NCI-H526 (cell line): ENCODE measurements at places on chromosomes 1 and 21.

DNA sequence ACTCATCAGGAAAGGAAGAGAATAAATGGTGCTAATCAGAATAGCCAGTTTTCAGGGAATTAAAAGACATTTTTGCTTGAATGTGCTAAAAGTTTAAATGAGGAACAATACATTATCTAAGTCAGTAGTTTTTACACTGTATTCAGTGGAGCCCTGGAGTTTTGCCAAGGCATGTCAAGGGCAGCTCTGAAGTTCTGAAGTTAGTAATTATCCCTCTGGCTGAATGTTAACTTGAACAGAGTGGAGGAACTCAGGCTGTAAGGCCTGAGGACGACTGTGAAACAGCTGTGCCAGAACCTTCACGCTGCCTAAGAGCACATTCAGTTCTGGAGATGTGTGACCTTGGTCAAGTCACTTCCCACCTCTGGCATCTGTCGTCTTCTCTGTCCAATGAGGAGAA, 68.1 kb downstream of the EDEM3 start:
- DNase-seq: no peak

DNA sequence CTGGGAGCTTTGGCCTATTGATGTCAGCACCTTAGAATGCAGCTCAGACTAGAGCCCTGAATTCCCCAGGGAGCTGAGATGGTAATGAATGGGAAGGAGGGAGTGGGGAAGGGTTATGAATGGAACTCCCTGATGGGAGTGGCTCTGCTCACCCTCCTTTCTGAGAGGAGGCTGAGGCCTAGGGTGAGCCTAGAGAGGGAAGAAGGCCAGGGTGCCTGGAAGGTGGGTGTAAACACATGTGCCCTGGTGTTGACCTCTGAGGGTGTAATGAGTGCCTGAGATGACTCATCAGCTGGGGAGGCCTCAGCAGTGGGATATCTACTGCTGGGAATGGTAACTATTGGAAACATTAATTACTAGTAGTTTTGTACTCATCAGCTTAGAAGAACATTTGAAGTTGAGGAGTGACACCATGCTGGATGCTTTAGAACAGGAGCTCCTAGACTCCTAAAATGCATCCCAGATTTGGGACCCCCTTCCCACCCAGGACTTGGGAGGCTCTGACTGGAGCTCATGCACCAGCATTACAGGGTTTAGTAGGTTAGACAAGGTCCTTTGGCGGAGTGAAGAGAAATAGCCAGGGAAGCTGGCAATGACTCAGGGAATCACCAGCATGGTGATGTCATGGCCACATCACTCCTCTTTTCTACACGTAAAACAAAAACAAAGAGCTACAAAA, 16.0 kb upstream of the PIGV start:
- peak; percentile 46 for DNase-seq

DNA sequence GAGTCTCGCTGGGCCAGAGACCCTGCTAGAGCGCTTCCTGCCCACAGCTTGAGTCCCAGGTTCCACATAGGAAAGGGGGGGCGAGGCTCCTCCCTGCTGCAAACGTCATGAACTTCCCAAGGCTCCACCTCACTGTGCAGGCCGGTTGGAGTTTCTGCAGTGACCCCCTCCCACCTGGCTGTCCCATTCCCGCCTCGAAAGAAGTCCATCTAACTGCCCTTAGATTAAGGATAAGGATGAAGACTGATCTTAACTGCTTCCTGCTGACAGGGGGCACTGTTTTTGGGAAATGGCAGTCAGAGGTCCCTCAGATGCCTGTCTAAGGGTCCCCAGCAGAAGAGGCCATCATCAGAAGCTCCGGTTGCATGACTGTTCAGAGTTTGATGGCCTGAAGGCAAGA, 62.7 kb downstream of the STUM start:
- no peak for DNase-seq

DNA sequence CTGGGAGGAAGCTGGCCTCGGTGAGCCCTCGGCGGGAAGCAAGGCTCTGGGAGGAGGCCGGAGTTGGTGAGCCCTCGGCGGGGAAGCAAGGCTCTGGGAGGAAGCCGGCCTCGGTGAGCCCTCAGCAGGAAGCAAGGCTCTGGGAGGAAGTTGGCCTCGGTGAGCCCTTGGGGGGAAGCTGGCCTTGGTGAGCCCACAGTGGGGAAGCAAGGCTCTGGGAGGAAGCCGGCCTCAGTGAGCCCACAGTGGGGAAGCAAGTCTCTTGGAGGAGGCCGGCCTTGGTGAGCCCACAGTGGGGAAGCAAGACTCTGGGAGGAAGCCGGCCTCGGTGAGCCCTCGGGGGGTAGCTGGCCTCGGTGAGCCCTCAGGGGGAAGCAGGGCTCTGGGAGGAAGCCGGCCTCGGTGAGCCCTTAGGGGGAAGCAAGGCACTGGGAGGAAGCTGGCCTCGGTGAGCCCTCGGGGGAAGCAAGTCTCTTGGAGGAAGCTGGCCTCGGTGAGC, 36.0 kb downstream of the KRTAP10-1 start:
- no peak for DNase-seq

DNA sequence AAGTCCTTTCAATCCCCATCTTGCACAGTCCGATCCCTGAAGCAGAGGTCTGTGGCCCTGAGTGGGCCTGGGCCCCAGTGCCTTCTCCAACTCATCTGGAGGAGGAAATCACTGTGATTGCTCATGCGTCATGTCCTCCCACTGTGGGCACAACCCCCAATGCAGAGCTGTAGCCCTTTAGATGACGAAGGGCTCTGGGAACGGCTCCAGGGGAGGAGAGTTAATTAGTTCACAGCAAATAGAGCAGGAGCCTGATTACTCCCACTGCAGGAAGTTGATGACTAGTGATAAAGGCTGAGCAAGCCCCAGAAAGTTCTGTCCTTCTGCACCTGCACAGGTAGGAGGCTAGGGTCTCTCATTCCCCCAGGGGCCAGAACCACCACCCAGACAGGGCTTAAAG, 111.5 kb downstream of the CCDC185 start:
- no peak for DNase-seq

DNA sequence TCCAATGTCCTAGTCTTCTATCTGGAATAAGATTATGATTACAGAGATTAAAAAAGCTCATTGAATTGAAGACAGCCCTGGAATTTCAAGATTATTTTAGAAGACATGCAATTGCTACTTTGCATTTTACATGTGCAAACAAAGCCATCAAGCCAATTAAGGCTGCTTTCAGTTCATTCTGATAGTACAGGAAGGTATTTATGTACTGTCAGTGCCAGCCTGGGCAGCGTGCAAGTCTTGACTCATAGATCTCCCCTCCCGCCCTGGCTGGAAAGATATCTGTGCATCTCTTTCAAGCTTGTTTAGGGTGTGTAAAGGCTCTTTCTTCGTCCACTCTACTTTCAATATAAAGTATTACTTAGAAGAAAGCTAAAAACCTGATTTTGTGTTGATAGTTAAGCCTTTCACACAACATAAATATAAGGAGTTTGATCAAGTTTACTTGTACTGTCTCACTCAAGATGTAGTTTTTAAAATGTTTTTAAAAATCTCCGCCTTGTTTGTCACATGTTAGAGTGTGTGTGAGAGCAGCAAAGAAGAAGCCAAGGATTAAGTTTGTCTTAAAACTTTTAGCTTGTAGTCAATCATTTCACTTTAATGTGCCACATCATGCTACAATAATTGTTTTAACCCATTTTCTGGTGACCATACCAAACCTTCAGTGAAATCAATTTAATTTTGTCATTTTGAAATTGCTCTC, 13.6 kb upstream of the LYPLAL1 start:
- peak; percentile 3 for DNase-seq

- DNase-seq: no peak
Measured at GRCh38 chr1:157213836-157214235, 75.6 kb upstream of the ETV3 start.

- DNase-seq: peak; percentile 70
Measured at GRCh38 chr1:113488576-113489177, 98.4 kb downstream of the MAGI3 start.

DNA sequence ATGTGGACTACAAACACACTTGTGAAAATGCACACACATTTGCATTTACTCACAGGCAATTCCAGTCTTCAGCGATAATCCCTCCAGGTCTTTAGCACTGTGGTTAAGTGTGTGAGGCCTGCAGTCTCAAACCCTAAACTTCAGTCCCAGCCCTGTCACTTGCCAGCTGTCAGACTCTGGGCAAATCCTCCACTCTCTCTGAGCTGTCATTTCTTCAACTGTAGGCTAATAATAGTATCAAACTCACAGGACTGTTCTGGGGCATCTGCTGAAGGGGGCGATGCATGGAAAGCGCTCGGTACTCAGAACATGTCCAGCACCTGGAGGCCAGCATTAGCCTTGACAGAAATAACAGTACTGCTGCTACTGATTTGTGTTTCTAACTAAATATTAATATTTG, 48.2 kb downstream of the NEK2 start:
- DNase-seq: no peak

DNA sequence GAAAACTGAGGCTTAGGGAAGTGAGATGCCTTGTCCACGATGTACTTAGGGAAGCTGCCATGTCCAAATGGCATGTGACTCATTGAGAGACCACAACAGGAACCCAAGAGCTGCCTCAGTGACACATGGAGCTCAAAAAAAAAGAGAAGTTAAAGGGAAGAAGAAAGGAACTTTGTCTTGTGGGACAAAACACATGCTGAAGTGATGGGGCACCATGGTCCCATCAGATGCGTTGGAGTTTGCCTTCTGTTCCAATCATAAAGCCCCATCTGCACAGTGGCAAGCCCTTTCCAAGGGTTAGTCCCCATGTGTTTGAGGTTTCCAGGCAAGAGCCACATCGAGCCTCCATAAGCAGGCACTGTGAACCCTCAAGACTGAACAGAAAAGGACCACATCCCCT, 8.0 kb downstream of the MED8 start:
- no peak for DNase-seq

GRCh38 chr1:206890125-206891060, 6.8 kb upstream of the IL24 start:
- DNase-seq: no peak

- no peak for DNase-seq
Measured at GRCh38 chr1:175889848-175890247, 146.5 kb upstream of the TNR start.

GRCh38 chr21:35470522-35470921, 421.4 kb upstream of the RUNX1 start:
- DNase-seq: peak; percentile 50

DNA sequence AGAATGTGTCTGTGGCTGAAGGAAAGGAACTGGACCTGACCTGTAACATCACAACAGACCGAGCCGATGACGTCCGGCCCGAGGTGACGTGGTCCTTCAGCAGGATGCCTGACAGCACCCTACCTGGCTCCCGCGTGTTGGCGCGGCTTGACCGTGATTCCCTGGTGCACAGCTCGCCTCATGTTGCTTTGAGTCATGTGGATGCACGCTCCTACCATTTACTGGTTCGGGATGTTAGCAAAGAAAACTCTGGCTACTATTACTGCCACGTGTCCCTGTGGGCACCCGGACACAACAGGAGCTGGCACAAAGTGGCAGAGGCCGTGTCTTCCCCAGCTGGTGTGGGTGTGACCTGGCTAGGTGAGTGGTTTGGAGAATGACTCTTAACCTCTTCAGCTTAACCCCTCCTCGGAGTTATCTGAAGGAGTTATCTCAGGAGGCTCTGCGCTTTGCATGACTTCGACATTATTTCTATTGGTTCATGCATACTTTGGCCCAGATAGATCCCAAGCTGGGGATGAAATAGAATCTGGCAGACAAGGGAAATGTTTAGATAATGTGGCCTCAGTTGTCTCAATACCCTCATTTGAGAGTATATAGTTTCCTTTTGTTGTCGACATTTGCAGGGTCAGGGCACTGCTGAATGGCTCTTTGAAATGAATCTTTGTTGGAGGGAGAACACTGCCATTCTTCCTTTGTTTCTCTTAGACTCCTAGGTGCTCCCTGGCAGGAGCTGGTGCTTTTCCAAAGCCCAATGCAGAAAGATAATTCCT, 39.7 kb downstream of the PTGFRN start:
- DNase-seq: no peak

DNA sequence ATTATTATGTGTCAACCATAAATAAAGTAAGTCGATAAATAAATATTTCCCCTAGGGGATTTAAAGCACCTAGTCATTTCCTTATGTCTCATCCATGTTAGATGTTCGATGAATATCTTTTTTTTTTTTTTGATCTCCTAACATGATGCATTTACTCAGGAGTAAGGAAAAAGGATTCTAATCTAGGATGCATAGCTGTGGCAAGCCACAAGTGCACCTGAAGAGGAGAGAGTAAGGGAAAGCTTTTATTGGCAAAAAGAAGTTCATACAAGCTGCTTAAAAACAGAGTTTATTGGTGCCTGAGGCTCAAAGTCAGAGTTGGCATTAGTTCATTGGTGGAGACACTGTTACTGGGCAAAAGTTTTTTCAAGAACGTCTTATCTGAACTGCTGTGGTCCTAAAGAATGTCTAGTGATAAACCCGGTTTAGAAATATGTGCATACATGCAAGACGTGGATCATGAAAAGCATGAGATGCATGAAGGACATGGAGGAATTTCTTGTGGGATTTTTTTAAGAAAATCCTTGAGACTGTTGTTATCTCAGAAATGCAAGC, 51.7 kb downstream of the SWT1 start:
- no peak for DNase-seq

DNA sequence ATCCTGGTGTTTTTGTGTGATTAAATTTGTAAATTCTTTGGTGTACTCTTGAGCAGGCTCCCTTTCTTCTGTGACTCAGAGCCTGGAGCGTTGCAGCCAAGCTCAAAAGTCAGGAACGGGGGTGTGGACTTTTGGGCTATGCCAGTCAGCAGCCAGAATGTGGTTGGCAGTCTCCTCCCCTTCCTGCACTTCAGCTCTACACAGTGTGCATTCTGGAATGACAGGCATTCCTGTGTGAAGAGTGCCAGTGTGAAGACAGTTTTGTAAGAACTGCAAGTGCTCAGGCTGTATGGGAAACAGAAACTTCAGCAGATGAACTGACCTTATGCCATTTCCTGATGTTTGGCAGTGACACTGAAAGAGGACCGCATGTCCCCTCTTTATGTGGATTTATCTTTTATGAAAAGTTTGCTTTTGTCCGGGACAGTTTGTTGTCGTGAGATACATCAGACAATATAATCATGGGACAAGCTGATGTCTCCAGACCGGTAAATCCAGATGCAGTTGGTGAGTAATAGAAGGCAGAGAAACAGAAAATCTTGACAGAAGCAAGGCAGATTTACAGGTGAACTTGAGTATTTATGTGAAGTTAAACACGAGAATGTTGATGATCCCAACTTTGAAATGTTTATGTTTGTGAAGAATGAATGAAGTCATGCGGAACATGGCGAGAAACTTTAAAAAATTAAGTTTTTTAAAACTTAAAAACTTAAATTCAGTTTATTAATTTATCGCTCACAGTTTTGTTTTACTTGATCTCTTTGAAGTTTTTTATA, 67.7 kb upstream of the RCC1 start:
- no peak for DNase-seq

DNA sequence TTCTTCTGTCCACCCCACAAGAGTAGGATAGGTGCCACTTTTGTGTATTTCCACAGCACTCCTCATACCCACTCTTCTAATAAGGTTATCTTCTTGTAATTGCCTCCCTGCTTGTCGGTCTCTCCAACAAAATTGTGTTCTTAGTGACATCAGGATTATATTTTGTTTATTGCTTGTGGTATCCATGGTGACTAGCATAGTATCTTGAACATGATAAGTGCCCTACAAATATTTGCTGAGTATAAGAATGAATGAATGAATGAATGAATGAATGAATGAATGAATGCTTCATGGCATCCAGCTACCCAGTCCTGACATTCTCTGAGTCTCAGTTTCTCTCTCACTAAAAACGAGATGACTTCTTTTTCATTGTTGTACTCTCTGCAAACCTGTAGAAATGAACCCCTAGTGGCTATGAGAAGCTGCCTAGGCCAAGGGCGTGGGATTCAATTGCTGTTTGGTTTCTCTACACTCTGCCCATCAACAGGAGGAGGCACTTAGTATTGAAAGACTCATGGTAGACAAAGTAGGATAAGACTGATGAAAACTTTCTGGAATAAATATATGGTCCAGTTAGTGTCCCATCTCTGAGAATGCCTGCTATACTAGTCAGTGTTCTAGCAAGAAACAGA, 121.0 kb downstream of the TMEM53 start:
- DNase-seq: no peak
